Stimulated activated CD8-positive, alpha-beta memory T cell treated with anti-CD3 and anti-CD28 coated beads, Interleukin-2, amount 100 ng/mL, for 1 hour (primary cell): ENCODE measurements at places on chromosomes 4 and X.

GRCh38 chrX:78123190-78123589 lies 16.3 kb downstream of the TAF9B start:
- DNase-seq: no peak

- no peak for DNase-seq
Observed at GRCh38 chr4:18180122-18180521, 158.6 kb upstream of the LCORL start.

DNA sequence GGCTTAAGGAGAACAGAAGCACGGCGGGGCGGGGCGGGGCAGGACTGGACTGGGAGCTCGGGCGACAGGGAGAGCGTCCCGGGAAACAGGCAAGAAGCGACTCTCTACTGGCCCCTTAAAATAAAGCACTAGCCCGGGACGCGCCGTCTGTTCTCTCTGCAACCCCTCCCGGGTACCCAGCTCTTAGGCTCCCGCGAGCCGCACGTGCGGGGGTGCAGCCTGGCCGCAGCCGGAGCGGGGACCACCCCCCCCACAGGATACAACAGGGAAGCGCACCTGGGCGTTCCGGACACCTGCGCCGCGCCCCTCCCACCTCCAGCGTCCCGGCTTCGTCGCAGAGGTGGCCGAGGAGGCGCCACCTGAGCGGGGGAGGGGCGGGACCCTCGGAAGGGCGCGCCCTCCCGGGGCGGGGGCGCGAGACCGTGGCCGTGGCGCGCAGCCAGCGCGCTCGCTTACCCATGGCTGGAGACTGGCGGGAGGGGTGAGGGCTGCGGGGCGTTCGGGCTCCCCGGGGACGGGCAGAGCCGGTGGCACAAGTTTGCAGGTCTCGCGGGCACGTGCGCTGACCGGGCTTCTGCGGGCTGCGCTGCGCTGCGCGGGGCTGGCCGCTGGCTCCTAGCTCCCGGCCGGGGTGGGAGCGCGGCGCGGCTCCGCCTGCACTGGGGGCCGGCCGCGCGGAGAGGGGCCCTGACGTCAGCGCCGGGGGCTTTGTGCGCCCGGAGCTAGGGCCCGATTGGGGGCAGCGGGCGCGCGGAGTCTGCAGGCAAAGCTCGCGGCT lies 91.5 kb downstream of the GEMIN8 start:
- DNase-seq: no peak

GRCh38 chr4:22477813-22478182 lies 38.1 kb downstream of the ADGRA3 start:
- no peak for DNase-seq

DNA sequence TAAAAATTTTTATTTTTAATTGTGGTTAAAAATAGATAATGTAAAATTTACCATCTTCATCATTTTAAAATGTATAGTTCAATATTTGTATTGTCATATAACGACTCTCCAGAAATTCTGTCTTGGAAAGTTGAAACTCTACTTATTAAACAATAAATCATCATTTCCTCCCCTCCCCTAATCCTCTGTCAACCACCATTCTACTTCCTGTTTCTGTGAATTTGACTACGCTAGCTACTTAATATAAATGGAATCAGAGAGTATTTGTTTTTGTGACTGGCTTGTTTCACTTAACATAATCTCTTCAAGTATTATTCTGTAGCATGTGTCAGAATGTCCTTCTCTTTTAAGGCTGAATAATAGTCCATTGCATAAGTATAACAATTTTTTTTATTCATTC lies 729.0 kb upstream of the AADAT start:
- DNase-seq: no peak

DNA sequence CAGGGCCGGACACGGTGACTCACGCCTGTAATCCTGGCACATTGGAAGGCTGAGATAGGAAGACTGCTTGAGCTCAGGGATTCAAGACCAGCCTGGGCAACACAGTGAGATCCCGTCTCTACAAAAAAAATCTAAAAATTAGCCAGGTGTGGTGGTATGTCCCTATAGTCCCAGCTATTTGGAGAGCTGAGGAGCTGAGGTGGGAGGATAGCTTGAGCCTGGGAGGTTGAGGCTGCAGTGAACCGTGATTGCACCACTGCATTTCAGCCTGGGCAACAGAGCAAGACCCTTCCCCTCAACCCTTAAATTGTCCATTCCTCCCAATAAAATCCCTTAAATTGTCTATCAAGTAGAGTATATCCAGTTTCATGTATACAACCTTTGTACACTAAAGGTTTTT lies 17.0 kb downstream of the OTUD6A start:
- no peak for DNase-seq

- DNase-seq: no peak
Observed at GRCh38 chrX:153993079-153993478, 20.5 kb downstream of the TMEM187 start.

DNA sequence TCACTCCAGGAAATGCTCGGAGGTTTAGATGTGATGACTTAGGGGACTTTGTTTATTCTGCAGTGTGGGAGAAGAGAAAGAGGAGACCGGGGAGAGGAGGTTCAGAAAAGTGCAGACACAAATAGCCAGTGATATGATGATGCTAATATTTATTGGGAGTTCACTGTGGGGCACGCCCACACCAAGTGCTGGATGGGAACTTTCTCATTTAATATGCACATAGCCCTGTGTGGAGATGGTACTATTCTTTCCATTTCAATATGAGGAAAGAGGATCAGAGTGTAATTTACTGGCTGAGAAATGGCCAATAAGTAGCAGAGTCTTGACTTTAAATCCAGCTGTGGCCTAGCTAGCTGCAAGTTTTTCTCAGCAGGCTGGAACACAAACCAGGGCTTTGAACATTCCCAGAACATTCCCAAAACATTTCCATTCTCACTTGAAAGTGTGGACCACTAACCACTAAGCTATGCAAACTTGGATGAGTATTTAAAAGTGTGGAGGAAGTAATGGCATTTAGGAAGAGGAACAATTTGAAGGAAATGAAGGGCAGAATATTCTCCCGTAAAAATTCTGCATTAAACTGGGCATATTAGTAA lies 231.7 kb downstream of the HS3ST1 start:
- no peak for DNase-seq

DNA sequence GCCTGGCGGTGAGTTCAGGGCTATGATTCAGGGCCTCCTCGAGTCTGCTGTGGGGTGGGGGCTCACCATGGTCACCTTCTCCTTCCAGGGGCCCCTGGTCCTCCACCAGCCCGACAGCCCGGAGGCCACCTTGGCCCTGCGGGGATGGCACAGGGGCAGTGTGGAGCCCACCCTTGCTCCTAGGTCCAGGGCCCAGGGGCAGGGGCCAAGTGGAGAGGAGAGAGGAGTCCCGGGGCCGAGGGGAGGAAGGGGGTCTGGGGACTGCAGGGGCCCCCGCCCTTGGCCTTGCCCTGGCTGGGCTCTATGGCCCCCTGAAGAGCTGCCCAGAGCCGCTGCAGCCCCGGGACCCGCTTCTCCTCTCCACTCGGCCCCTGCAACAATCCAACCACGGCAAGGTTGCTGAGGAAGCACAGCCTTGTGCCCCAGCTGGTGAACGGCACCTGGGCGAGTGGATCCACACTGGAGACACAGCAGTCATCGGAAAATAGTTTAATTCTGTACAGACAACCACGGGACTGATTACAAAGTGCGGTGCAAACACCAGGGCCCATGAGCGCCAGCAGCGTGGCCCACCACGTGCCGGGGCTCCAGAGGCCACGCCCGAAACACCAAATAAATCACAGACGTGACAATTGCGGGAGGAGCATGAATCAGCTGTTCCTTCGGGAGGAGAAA lies 23.0 kb upstream of the CPLX1 start:
- no peak for DNase-seq

GRCh38 chrX:126551725-126552312 lies 795 bp downstream of the DCAF12L1 start:
- no peak for DNase-seq

DNA sequence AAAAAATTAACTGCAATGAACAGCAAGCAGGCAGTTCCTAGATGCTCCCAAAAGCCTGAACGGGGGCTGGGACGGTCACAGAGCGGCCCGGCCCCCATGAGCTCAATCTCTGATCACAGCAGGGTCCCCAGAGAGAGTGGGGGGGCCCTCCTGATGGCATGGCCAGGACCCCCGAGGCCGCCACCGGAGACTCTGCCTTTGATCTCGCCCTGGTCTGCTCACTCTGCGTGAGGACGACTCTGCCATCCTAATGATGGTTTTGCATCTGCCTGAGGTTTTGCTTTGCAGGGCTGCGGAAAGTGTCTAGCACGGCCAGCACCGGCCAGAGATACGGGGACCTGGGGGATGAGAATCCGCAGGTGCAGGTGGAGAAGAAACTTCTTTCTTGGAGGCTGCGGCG lies 103.8 kb downstream of the SHOX start:
- DNase-seq: no peak

GRCh38 chr4:66667249-66667648 lies 878.1 kb downstream of the CENPC start:
- no peak for DNase-seq

GRCh38 chrX:115173181-115173580 lies 16.0 kb upstream of the RBMXL3 start:
- no peak for DNase-seq

DNA sequence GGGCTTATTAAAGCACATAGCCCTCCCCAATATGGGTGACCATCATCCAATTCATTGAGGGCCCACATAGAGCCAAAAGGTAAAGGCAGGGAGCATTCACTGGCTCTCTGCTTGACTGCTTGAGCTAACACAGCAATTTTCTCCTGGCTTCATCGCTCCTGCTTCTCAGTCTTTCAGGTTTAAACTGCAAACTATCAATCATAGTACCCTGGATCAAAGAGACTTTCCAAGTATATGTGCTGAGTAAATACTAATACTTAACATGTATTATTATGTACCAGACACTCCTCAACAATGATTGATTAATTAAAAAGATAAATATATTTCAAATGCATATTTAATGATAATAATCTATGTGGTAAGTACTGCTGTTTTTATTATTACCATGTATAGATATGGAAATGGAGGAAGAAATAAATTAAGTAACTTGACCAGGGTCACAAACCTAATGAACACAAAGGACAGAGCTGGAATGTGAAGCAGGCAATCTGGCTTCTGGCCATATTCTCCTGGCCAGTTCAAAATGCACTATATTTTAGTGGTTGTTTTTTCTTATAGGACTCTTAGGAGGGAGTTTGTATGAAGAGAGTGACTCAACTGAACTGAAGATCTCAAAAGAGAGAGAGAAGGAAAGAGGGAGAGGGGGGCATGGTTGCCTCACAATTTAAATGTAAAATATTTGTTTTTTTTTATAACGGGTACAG lies 1197.3 kb downstream of the TECRL start:
- DNase-seq: no peak

DNA sequence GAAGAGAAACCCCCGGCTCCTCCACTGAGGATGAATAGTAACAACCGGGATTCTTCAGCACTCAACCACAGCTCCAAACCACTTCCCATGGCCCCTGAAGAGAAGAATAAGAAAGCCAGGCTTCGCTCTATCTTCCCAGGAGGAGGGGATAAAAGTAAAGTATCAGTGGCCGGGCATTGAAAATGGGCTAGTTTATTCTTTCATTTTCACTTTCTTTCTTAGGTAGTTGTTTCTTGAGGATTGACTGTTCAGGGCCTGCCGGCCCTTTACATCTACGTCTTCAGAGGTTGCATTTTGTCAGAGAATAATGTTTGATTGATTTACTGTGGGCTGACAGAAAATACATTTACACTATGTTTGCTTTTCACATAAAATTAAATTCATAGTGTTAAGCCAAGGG lies 27.1 kb downstream of the PAK3 start:
- DNase-seq: no peak

- DNase-seq: no peak
Observed at GRCh38 chrX:123217077-123217476, 33.0 kb downstream of the GRIA3 start.

DNA sequence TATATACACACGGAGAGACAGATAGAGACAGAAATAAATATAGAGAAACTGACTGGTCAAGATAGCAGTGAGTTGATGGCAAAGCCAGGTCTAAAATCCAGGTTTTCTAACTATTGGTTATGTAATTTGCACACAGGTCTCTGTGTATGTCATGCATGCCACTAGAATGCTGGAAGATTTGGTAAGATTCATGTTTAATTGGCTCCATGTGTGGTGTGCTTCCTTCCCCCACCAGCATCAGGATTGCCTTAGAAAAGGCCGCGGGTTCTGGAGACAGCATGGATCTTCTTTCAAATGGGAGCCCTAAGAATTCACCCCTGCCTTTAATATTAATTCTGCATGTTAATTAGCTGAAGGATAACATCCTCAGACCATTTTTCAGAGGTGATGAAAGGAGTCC lies 31.3 kb downstream of the HAND2 start:
- DNase-seq: no peak

DNA sequence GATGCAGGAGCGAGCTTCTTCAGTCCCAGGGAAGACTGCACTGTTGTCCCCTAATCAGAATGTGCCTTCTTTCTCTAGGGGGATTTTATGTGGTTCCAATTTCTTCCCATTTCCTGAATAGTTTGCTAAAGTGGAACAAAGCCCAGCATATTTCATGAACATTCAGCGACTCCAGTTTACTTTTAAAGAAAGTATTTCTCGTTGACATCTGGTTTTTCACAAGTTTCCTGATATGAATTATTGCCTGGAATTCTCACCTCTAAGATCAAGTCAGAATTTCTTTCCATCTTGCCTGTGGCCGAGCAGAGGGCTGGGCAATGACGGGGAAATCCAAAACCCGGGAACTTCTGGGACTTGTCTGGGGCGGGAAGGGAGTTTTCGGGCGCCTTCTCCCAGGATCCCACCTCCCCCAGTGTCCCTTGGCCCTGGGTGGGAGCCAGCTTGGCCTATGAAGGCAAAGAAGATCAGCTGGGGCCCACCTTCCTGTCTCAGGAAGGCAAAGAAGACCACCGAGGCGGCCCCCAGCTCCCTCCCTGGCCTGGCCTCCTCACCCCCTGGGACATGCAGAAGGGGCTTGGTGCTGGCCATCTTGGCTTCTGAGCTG lies 15.4 kb downstream of the SORCS2 start:
- DNase-seq: no peak

DNA sequence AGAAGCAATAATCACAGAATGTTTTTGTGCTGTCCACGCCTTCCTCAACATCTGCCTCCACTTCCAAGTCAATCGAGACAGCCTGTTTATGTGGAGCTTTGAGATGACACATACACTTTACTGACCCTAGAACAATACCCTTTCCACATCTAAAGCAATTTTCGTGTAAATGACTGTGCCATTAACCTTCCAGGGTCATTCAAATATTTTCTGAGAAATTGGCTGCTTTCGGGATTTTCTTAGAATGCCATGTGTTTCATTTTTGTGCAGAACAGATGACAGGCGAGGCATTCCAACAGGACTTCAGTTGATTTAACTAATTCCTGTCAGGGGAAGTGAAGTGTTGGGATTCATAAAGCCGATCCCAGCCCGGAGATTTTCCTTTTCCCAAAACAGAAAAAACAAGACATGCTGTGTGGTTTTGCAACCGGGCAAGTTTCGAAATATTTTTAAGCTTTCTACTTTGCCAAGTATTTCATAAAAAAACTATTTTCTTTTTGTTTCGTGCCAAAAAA lies 73.9 kb downstream of the SORBS2 start:
- no peak for DNase-seq

GRCh38 chrX:43682726-43683125 lies 26.6 kb downstream of the MAOA start:
- no peak for DNase-seq

DNA sequence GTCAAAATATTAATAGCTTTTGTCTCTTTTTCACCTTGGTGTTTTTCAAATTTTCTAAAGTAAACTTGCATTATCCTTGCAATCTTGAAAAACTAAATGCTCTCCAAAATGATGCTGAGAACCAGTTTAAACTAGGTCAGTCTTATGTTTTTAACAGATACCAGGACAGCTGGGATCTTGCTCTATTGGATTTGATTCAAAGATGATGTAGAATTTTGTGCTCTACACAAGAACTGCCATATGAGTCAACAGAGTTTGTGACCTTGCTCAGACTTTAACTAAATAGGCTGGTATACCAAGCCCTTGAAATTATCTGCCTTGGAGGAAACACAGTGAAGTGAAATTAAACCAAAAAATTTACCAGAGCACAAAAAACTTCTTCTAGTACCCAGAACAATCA lies 991.1 kb downstream of the STPG2 start:
- no peak for DNase-seq
